ENCODE measurements at places on chromosomes 7 and 10. TPM values are rescaled to one million over a fixed set of nuclear protein-coding genes. Genes with fewer than 3 reads are reported as not detected.

The MSS51 gene
- polyA plus RNA-seq: 0.25 TPM

- no peaks in the 10 kb centered on the region for H3K4me1 ChIP-seq
- H3K36me3 ChIP-seq: no peaks in the 10 kb centered on the region
- no peak overlapping the region for H3K27ac ChIP-seq
Observed at GRCh38 chr7:82700741-82701140, 257.2 kb upstream of the CACNA2D1 start.

DNA sequence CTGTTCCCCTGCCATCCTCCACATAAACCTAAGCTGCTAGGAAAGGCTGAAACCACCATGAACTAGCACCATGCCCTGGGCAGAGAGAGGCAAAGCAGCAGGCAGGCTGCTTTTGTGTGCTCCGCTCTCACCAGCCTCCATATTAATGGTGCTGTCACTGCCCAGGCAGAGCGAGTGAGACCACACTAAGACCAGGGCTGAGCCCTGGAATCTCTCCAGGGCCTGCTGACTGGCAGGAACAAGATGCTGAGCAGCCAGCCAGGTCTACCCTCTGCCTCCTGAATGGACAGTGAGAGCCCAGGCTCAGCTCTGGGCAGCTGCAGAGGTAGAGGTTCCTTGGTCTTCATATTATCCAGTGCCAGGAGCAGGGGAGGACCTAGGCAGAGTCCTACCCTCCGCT is 1.6 kb upstream of the CRHR2 start:
- H3K36me3 ChIP-seq: no peaks in the 10 kb centered on the region
- no peak overlapping the region for H3K4me3 ChIP-seq
- H3K27me3 ChIP-seq: peaks cover 10% of the 10 kb centered on the region
- H3K27ac ChIP-seq: no peak overlapping the region
- H3K4me1 ChIP-seq: no peaks in the 10 kb centered on the region

The PDE6C gene
- polyA plus RNA-seq: not detected

DNA sequence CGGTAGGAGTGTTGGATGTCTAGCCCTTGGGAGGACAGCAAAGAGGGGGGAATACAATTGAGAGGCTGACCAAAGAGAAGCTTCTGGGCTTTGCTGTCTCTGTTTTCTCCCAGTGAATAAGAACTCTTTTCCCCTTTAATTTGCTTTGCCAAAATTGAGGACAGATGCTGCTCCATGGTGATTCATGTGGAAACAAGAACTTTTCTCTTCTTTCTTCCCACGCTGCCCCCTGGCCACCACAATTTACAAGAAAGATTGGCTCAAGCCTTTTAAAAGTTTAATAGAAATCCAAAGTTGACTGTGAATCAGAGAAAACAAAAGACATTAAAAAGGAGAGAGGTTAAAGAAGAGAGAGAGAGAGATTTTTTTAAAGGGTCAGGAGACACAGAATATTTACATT is 49.0 kb downstream of the PRR15 start:
- no peaks in the 10 kb centered on the region for H3K4me1 ChIP-seq
- no peak overlapping the region for H3K4me3 ChIP-seq
- no peak overlapping the region for H3K27ac ChIP-seq
- H3K27me3 ChIP-seq: no peaks in the 10 kb centered on the region

DNA sequence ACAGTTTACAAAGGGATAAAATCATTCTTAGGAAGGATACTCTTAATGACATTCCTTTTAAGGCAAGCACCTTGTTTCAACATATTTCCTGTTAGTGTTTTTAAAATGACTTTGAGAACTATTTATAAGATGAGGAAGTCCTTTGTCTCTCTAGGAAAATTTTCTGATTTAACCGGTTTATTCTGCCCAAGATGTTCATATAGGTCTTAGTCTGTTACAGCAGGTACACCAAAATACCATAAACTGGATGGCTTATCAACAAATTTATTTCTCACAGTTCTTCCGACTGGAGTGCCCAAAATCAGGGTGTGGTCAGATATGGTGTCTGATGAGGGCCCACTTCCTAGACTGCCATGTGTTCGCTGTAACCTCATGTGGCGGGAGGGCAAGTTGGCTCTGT is 77.9 kb downstream of the GSAP start:
- no peak for DNase-seq
- peaks cover 18% of the 10 kb centered on the region for H3K4me1 ChIP-seq
- no peak overlapping the region for H3K4me3 ChIP-seq
- no peaks in the 10 kb centered on the region for H3K36me3 ChIP-seq

DNA sequence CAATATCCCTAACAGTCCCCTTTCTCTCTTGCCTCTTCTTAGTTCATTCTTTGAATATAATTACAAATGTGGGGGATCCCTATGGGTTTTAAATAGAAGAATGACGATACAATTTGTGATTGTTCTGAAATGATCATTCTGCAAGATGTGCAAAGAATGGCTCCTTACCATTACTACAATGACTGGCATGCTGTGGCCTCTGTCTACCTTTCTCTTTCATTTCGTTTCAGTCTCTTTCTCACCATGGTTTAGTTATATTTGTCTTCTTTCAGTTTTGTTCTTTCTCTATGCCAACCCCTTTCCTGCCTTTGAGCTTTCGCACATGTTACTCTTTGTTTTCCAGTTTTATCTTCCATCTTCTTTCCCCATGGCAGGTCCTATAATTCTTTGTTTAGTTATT is 176.5 kb downstream of the SUGCT start:
- H3K27me3 ChIP-seq: no peaks in the 10 kb centered on the region
- H3K27ac ChIP-seq: 0 out of 2 replicates have a peak overlapping the region, but pooled peaks have one; percentile 18
- DNase-seq: peak; percentile 23
- no peak overlapping the region for H3K4me3 ChIP-seq
- H3K36me3 ChIP-seq: no peaks in the 10 kb centered on the region
- H3K4me1 ChIP-seq: 0 out of 2 replicates have a peak, but pooled peaks cover 4% of the 10 kb centered on the region

The SIRT1 gene
- 8.6 TPM for polyA plus RNA-seq
